ENCODE measurements at places on chromosomes 12 and 14. TPM values are rescaled to one million over a fixed set of nuclear protein-coding genes. Genes with fewer than 3 reads are reported as not detected.

The DCAF11 gene
- total RNA-seq: 56.7 TPM

The CCDC38 gene
- total RNA-seq: 0.16 TPM

The MDGA2 gene
- not detected for total RNA-seq

The STK38L gene
- 31.2 TPM for total RNA-seq

The NR2C1 gene
- 22.3 TPM for total RNA-seq

The IL31 gene
- not detected for total RNA-seq

- no peak overlapping the region for H3K4me3 ChIP-seq
- no peak overlapping the region for H3K27ac ChIP-seq
These were observed 4.7 kb downstream of the ZDHHC17 start for GRCh38 chr12:76768576-76768975.

GRCh38 chr14:44941591-44941990, 20.2 kb downstream of the KLHL28 start:
- H3K27ac ChIP-seq: no peak overlapping the region
- peaks cover 67% of the 10 kb centered on the region for H3K36me3 ChIP-seq
- H3K4me3 ChIP-seq: no peak overlapping the region
- peaks cover 17% of the 10 kb centered on the region for H3K4me1 ChIP-seq
- DNase-seq: no peak
- no peaks in the 10 kb centered on the region for H3K27me3 ChIP-seq

DNA sequence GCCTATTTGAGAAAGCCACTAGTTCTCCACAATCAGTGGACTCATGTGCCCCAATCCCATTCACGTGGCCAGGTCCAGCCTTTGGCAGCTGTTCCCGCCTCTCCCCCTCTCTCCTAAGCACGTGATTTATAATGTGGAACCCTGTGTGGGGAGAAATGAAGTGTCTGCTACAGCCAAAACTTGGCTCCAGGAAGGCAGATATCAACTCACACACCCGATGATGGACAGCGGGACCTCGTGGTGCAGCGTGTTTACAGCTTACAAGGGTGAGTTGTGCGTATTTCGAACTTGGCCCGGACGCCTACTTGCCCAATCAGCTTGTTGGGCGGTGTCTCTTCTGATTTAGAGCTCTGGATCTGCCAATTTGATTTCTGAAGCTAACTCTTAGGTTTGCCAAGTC, 38.1 kb upstream of the FAM181A start:
- DNase-seq: no peak
- H3K27ac ChIP-seq: no peak overlapping the region
- peaks cover 20% of the 10 kb centered on the region for H3K27me3 ChIP-seq
- no peaks in the 10 kb centered on the region for H3K36me3 ChIP-seq
- H3K4me3 ChIP-seq: no peak overlapping the region
- H3K4me1 ChIP-seq: no peaks in the 10 kb centered on the region

GRCh38 chr14:90452366-90452765, 55.5 kb downstream of the CALM1 start:
- no peaks in the 10 kb centered on the region for H3K36me3 ChIP-seq
- no peak overlapping the region for H3K27ac ChIP-seq
- peaks cover 4% of the 10 kb centered on the region for H3K4me1 ChIP-seq
- H3K27me3 ChIP-seq: no peaks in the 10 kb centered on the region
- no peak for DNase-seq

GRCh38 chr14:102408724-102409123, 46.0 kb downstream of the TECPR2 start:
- H3K4me3 ChIP-seq: no peak overlapping the region
- H3K36me3 ChIP-seq: peaks cover 14% of the 10 kb centered on the region
- peaks cover 6% of the 10 kb centered on the region for H3K4me1 ChIP-seq
- H3K27ac ChIP-seq: no peak overlapping the region
- no peaks in the 10 kb centered on the region for H3K27me3 ChIP-seq

GRCh38 chr14:71852181-71852580, 80.0 kb upstream of the RGS6 start:
- no peak for DNase-seq
- H3K27me3 ChIP-seq: peaks cover 39% of the 10 kb centered on the region
- H3K4me3 ChIP-seq: no peak overlapping the region

- peak; percentile 35 for DNase-seq
- H3K27ac ChIP-seq: no peak overlapping the region
- H3K27me3 ChIP-seq: peaks cover 5% of the 10 kb centered on the region
- no peaks in the 10 kb centered on the region for H3K36me3 ChIP-seq
- H3K4me3 ChIP-seq: no peak overlapping the region
These were observed 71.7 kb downstream of the CCDC92 start for GRCh38 chr12:123900871-123901376.

DNA sequence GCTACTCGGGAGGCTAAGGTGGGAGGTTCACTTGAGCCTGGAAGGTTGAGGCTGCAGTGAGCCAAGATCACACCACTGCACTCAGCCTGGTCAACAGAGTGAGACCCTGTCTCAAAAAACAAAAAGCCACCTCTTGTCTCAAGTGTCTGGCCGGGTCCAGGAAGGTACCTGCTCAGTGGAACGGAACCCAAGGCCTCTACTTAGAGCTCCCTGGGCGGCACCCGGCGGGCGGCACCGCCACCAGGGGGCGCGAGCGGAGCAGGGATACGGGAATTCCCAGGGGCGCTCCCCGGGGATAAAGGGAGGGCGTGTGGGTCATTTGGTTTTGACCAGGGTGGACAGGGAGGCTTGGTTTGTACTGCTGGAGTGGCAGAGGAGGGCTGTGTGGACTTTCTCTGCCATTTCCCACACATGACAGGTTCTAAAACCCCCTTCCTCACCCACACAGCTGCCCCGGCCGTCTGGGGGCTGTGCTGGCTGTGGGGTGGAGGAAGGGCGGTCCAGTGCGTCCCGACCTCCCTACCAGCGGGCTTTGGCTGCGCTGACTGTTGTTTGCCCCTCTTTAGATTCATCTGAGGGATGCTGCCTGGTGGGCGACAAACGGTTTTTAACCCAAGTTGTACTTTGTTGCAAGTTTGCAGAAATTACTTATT, 91.4 kb downstream of the SETD3 start:
- H3K27me3 ChIP-seq: no peaks in the 10 kb centered on the region
- H3K27ac ChIP-seq: no peak overlapping the region
- H3K4me1 ChIP-seq: peaks cover 9% of the 10 kb centered on the region
- no peak overlapping the region for H3K4me3 ChIP-seq
- peaks cover 6% of the 10 kb centered on the region for H3K36me3 ChIP-seq

DNA sequence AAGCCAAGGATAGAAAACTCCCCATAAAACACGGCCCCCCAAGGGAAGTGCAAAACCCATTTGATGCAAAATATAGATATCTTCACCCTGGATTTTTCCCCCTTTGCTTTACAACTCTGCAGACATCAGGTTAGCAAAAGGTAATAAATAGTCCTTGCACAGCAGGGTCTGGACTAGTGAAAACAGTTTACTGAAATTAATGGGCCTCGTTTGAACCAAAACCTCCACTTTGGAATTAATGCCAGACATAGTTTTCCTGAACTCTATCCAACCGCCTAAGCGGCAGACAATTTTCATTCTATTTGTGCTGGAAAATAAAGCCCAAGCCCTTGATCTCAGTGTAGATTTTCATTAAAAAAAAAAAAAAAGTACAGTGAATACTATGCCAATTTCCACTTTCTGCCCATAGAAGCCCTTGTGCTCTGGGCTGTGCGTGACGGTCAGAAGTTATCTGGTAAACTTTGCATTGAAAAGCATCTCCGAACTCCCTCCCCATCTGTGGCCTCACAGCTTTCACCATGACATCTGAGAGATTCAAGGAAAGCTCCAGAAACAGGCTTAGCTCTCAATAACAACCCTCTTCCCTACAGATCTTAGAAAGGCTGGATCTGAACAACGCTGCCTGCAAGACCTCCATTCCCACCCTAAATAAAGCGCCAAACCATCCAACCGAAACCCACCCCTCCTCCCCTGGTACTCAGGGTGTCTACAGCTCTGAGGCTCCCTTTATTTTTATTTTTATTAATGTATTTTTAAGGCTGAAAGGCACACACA, 11.0 kb upstream of the IRF2BPL start:
- H3K27me3 ChIP-seq: no peaks in the 10 kb centered on the region
- peaks cover 88% of the 10 kb centered on the region for H3K4me1 ChIP-seq
- H3K27ac ChIP-seq: peak overlapping the region; percentile 98
- H3K4me3 ChIP-seq: peak overlapping the region; percentile 81
- DNase-seq: no peak
- H3K36me3 ChIP-seq: peaks cover 7% of the 10 kb centered on the region

GRCh38 chr12:89859508-89860220, 151.0 kb upstream of the ATP2B1 start:
- H3K27me3 ChIP-seq: no peaks in the 10 kb centered on the region
- peaks cover 11% of the 10 kb centered on the region for H3K36me3 ChIP-seq
- H3K4me3 ChIP-seq: no peak overlapping the region
- peaks cover 73% of the 10 kb centered on the region for H3K4me1 ChIP-seq
- no peak overlapping the region for H3K27ac ChIP-seq

DNA sequence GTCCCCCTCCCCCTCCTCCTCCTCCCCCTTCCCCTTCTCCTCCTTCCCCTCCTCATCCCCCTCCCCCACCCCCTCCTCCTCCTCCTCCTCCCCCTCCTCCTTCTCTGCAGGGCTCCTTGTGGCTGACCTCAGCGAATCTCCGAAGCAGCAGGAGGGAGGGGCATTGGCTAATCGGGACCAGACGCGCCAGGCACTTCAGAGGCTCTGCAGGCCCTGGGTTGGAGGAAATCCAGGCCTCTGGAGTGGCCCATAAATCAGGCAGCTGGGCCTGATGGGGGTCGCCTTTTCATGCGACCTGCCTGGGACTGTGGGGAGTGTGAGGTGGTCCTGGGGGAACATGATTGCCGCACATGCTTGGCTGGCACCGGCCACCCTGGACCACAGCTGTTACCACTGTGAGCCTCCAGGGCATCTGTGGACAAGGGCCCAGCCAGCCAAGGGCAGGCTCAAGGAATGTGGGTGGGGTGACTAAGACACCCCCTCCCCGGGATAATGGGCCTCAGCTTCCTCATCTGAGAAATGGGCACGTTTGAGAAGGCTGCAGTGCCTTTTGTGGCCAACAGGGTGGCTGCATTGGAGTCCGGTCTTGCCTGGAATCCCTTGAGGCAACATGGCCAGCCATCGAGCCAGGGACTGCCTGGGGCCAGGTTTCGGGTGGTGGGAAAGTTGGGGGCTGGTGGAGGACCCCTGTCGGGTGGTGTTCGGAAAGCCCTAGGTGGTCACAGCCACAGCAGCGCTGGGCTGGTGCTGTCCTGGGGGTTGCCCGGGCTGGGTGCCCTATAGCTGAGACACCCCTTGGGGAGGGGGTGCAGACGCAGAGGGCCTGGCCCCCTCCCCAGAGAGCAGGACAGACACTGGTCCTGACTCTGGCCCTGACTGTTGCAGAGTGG, 12.0 kb downstream of the KIF26A start:
- H3K4me1 ChIP-seq: peaks cover 1% of the 10 kb centered on the region
- H3K36me3 ChIP-seq: no peaks in the 10 kb centered on the region
- H3K27ac ChIP-seq: no peak overlapping the region
- peaks cover 4% of the 10 kb centered on the region for H3K27me3 ChIP-seq
- H3K4me3 ChIP-seq: no peak overlapping the region
- no peak for DNase-seq

GRCh38 chr12:108310489-108310888, 28.6 kb downstream of the CMKLR1 start:
- peaks cover 9% of the 10 kb centered on the region for H3K27me3 ChIP-seq
- DNase-seq: no peak
- H3K36me3 ChIP-seq: no peaks in the 10 kb centered on the region
- H3K4me3 ChIP-seq: no peak overlapping the region

DNA sequence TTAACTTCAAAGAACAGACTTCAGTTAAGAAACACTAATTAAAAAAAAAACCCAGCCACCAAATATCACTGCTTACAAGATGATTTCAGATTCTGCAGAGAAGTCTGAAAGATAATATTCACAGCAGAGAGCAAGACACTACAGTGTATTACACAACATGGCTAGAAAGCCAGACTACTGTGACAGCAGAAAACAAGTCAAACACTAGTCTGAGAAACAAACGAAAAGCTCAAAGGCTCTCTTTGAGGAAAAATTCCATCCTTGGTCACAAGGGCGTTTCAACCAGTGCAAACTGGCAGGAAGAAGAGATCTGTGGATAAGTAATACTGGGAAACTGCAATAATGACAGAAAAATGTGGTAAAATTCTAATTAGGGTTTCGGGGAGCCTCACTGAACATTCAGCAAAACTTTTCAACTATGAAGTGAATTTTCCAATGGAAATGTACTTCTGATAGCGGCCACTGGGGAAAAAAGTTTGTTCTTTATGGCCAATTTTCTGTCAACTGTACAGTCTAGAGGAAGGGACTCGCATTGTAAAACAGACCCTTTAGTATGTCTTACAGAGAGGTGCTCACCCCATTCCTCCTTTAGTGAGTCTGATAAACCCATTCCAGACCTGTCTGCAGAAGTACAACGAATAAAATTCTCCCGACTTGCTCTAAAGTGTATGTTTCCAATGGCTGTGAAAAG, 50.4 kb downstream of the ACADS start:
- H3K27me3 ChIP-seq: no peaks in the 10 kb centered on the region
- peaks cover 17% of the 10 kb centered on the region for H3K4me1 ChIP-seq
- H3K36me3 ChIP-seq: peaks cover 4% of the 10 kb centered on the region
- H3K27ac ChIP-seq: peak overlapping the region; percentile 10
- no peak overlapping the region for H3K4me3 ChIP-seq

DNA sequence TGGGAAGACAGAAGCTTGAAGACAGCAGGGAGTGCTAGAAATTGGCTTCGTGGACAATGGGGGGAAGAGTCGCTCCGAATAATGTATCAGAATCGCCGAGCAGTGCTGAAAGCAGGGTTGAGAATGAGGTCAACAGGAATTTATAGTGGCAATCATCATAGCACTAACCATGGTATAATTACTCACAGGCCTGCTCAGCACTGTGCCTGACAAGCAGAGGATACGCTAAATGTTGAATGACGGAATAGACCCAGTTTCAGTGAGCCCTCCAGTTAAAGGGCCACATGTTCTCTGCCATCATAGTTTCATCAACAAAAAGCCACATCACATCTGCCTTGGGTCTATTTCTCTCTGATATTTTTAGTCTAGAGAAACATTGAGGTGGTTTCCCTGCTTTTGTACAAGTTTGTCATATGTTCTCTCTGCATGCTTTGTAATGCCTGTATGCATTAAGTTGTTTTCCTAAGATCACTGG, 130.3 kb upstream of the EGLN3 start:
- no peak overlapping the region for H3K4me3 ChIP-seq
- H3K36me3 ChIP-seq: no peaks in the 10 kb centered on the region
- no peak for DNase-seq
- no peak overlapping the region for H3K27ac ChIP-seq

DNA sequence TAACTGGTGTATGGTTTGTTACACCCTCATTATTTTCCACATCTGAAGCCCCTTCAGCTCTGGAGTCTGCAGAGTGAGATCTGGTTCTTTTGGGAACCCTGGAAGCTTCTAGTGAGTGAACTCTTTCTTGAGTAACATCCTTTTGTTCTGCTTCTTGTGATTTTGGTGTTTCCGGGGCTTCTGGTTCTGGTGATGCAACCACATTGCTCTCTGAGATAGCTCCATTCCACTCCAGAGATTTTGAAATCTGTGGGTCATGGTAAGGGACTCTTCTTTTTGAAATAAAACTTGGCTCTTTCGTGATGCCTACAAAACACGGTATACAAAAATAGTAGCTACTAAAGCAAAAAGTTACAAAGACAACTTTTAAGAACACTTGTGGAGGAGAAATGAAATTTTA, 5.4 kb downstream of the MDM1 start:
- no peaks in the 10 kb centered on the region for H3K27me3 ChIP-seq
- no peak overlapping the region for H3K27ac ChIP-seq
- DNase-seq: no peak
- H3K4me1 ChIP-seq: peaks cover 23% of the 10 kb centered on the region
